Smooth muscle cell of trachea (primary cell): ENCODE measurements at places on chromosomes 7 and 10. TPM values are rescaled to one million over a fixed set of nuclear protein-coding genes. Genes with fewer than 3 reads are reported as not detected.

The SEC31B gene
- 2.2 and 4.1 TPM in 2 replicates for total RNA-seq

The CEP55 gene
- 3.8 and 57.2 TPM in 2 replicates for total RNA-seq

The C10orf120 gene
- not detected in 2 replicates for total RNA-seq

The RHOBTB1 gene
- 15.3 and 16.0 TPM in 2 replicates for total RNA-seq

The OPN1SW gene
- not detected in 2 replicates for total RNA-seq

The PRSS2 gene
- not detected in 2 replicates for total RNA-seq

The NUDT13 gene
- 1.2 and 2.5 TPM in 2 replicates for total RNA-seq

The ASB4 gene
- not detected in 2 replicates for total RNA-seq

The STEAP2 gene
- 37.7 and 48.5 TPM in 2 replicates for total RNA-seq

The FAM25A gene
- not detected in 2 replicates for total RNA-seq

The ZNF273 gene
- total RNA-seq = 3.1 and 4.2 TPM in 2 replicates

The CRHR2 gene
- total RNA-seq = not detected in 2 replicates

The CTAGE4 gene
- 1.3 and 2.0 TPM in 2 replicates for total RNA-seq

The C10orf62 gene
- 0.15 TPM in 1 of 2 replicates, not detected in the other for total RNA-seq

The PODXL gene
- 0.99 and 1.2 TPM in 2 replicates for total RNA-seq

The CHAT gene
- not detected in 2 replicates for total RNA-seq

The ATG9B gene
- under 0.01 and 0.15 TPM in 2 replicates for total RNA-seq

The ZNF107 gene
- total RNA-seq = 1.3 and 2.8 TPM in 2 replicates

The BPGM gene
- 26.9 and 30.8 TPM in 2 replicates for total RNA-seq

The TWIST1 gene
- 76.5 and 118 TPM in 2 replicates for total RNA-seq

The MEOX2 gene
- total RNA-seq = 0.83 and 6.1 TPM in 2 replicates

The SLC29A3 gene
- 0.58 and 1.8 TPM in 2 replicates for total RNA-seq

The GJD4 gene
- total RNA-seq = not detected in 2 replicates

The TEX47 gene
- total RNA-seq = not detected in 2 replicates

The HPS1 gene
- 38.0 and 62.9 TPM in 2 replicates for total RNA-seq

The TAX1BP1 gene
- 87.6 and 91.8 TPM in 2 replicates for total RNA-seq

The USP54 gene
- 6.8 and 9.2 TPM in 2 replicates for total RNA-seq

The CHPF2 gene
- total RNA-seq = 71.4 and 127 TPM in 2 replicates

The ZNF680 gene
- 5.5 and 10.3 TPM in 2 replicates for total RNA-seq

The ACHE gene
- 2.2 TPM in 1 of 2 replicates, not detected in the other for total RNA-seq

The DDC gene
- total RNA-seq = not detected in 2 replicates

The CDC14C gene
- total RNA-seq = 0.15 and 0.17 TPM in 2 replicates

The MYOZ1 gene
- 0.33 TPM in 1 of 2 replicates, not detected in the other for total RNA-seq
